Progenitor cell of endocrine pancreas (in vitro differentiated cells): ENCODE measurements at places on chromosomes 7 and 10.
A peak's percentile ranks its signal among the peaks of the same experiment; 100 is the strongest.

DNA sequence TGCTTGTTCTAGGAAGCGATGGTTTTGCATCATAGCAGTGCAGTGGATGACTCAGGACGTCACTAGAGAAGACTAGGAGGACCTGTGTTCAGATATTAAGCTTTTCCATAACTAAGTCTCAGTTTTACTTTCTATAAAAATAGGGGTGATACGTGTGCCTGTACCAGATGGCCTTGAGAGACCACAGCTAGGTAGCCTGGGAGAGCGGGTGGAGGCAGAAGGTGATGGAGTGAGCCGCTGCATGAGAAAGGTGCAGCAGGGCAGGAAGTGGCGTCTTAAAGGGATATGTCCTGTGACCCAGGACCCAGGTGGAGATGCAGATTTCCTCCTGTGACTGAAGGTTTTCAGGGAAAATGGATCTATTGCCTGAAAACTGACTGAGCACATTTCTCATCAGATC lies 304.9 kb downstream of the CDC14C start:
- DNase-seq, result no peak

- no peak for DNase-seq
Measured at GRCh38 chr7:115548756-115549155, 481.8 kb downstream of the TFEC start.

DNA sequence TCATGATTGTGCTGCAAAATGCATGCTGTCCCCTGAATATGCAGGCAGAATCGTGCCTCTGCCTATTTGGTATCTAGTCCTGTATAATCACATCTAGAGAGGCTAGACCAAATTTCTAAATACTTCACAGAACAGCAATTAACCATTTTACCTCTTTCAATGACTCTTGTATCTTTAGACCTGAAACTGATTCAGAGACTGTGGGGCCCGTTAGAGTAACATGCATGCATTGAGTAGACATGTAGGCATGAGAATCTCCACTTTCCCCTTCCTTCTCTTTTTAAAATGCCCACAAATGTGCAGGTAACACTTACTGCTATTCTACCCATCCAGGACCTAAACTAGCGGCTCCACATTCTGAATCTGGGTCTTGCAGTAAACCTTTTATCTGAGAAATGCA lies 8.8 kb downstream of the ZNF92 start:
- no peak for DNase-seq

GRCh38 chr7:22731766-22732165 lies 4.8 kb downstream of the IL6 start:
- no peak for DNase-seq

GRCh38 chr7:45574669-45575500 lies 717 bp downstream of the ADCY1 start:
- DNase-seq, result peak; percentile 64

DNA sequence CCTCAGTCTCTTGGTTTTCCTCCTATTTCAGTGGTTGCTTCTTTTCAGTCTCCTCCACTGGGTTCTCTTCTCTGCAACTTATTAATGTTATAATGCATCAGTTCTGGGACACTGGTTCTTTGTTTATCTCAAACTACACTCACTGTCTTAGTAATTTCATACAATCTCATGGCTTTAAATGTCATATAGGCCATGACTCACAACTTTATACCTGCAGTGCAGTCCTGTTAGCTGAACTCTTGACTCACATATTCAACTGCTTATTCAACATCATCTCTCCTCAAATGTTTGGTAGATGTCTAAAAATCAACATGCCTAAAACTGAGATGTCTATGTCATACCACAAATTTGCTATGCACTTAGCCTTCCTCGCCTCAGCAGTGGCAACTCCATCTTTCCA lies 101.2 kb upstream of the PALS2 start:
- no peak for DNase-seq

DNA sequence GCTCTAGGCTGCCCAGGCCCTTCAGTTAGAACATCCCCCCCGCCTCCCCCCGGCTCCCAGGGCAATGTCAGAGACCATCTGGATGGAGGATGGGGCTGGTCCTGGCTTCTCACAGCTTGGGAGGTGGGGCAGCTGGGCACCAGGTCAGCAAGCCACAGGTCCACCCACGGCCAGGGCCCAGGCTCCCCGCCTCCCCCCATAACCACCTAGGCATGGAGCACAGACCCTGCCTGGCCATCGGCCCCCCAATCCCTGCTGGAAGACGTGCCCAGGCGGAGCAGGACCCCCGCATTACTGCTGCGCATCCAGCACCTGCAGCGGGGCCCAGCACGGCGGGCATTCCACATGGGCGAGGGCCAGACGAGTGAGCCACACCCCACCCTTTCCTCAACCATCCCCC lies 169.6 kb downstream of the ELFN1 start:
- DNase-seq, result no peak

GRCh38 chr7:121329191-121330052 lies 622 bp downstream of the WNT16 start:
- DNase-seq, result peak; percentile 24

DNA sequence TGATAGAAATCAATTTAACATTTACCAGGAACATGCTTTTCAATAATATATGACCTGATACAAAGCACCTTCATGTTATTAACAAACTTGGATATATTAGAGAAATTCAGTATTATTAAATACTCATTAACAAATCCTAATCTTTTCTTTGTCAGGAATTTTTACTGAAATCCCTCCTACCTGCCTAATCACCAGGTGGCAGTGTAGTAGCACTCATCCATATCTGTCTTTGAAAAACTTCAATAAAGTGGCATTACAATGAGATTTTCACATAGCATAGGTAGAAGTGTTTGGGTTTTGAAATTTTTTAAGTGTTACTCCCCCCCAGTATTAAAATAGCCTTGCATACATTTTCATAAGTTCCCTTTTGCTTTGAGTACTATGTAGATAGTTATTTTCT lies 1246.6 kb upstream of the LRRN3 start:
- DNase-seq, result no peak

- no peak for DNase-seq
Measured at GRCh38 chr7:120402801-120403200, 129.8 kb downstream of the KCND2 start.

DNA sequence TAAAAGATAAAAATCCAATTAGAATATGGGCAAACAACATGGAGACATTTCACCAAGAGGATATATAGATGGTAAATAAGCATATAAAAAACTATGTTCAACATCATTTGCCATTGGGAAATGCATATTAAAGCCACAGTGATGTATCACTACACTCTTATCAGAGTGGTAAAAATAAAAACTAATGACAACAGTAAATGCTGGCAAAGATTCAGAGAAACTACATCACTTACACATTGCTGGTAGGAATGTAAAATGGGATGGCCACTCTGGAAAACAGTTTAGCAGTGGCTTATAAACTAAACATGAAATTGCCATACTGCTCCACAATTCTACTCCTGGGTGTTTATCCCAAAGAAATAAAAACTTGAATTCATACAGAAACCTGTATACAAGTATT lies 59.2 kb downstream of the CROT start:
- DNase-seq, result no peak

GRCh38 chr10:31146491-31147209 lies 115.0 kb upstream of the ZNF438 start:
- DNase-seq, result no peak

GRCh38 chr7:137342828-137343261 lies 688 bp downstream of the PTN start:
- DNase-seq, result no peak

GRCh38 chr7:74452748-74453321 lies 871 bp upstream of the GTF2IRD1 start:
- no peak for DNase-seq

DNA sequence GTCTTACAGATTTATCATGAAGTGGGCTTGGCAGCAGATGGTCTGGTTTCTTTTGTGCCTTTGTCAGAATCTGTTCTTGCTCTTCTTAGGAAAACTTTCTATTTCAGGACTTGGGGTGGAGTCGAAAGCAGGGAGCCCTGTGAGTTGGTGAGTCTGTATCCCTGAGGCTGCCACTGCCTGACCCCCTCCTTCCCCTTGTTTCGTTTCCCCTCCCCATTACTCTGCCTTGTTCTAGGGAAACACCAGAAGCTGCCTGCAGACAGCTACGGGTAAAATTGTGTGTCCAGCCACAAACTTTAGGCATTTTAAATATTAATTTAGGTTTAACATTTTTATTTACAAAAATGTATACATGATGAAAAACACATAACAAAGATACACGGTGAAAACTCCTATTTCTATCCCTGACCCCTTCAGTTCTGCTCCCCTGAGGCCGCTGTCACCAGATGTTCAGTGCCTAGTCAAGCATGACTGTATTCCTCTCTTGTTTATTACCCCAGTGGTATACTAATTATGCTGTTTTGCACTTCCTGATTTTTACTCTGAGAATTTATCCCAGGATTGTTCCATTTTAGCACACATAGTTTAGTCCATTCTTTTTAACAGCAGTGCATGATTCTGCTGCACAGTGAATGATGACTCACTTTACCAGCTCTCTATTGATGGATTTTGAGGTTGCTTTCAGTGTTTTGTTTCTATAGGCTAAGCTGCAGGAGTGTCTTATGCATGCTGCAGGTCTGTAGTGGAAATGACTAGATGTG lies 9.1 kb downstream of the TSPAN14 start:
- no peak for DNase-seq

DNA sequence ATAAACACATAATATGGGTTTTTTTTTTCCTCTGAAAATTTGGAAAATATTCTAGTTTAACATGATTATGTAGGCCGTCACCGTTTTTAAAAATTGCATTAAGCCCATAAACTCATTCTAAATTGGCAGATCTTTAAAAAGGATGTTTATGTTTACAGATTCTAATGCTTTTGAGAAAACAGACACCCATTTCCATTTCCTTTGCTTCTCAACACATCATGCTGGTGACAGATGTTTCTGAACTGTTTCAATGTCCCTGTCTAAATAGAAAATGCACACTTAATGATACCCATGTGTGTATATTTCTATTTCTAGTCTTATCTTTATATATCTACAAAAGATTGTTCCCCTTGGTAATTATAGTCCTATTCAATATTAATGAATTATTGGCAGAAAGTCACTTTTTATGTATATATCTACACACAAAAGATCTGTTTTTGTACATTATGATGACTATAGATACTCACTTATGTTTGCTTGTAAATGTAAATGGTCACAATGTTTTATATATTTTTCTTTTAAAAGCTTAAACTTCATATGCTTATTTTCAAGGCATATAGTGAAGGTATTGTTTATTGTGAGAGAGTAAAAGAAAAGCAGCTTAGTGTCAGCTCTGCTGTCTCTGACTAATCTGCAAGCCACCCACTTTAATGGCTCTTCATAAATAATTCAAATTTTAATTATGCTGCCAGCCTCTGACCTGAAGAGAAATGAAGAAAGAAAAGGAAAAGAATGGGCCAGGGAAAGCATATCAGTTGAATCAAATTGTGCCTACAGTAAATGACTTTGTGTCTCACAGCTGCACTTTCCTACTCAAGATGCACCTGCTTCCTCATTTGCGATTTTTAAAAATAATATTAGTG lies 179.4 kb downstream of the CACNA2D1 start:
- no peak for DNase-seq

- no peak for DNase-seq
Measured at GRCh38 chr7:108511939-108512338, 14.0 kb downstream of the PNPLA8 start.

- no peak for DNase-seq
Measured at GRCh38 chr7:130741331-130741995, 7.5 kb upstream of the KLF14 start.

- no peak for DNase-seq
Measured at GRCh38 chr10:100038561-100039071, 28.9 kb upstream of the DNMBP start.

GRCh38 chr7:130362251-130362816 lies 17.7 kb downstream of the CPA5 start:
- no peak for DNase-seq

GRCh38 chr7:1695800-1696454 lies 25.9 kb downstream of the ELFN1 start:
- no peak for DNase-seq

GRCh38 chr10:79021331-79021907 lies 47.3 kb upstream of the ZMIZ1 start:
- no peak for DNase-seq

- no peak for DNase-seq
Measured at GRCh38 chr10:64732372-64732957, 1211.3 kb downstream of the REEP3 start.

GRCh38 chr7:150787321-150788281 lies 12.6 kb downstream of the TMEM176B start:
- no peak for DNase-seq

DNA sequence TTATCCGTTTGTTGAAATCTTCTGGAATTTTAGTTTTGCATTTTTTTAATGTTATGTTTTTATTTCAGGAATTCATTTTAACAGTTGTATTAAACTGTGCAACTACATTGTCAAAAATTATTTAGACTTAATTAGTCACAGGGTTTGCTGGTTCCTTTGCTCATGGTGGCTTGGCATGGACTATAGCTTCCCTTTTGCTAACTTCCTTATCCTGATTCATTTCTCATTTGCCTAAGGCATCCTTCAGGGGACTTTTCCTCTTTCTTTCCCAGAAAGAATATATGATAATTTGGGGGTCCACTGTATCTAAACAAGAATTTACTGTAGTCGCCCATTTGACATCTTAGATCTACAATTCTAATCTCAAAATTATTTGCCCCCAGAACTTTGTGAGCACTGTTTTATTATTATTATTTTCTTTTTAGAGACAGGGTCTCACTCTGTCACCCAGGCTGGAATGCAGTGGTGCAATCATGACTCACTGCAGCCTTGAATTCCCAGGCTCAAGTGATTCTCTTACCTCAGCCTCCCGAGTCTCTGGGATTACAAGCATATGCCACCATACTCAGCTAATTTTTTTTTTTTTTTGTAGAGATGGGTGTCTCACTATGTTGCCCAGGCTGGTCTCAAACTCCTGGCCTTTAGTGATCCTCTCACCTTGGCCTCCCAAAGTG lies 13.9 kb downstream of the FIGNL1 start:
- DNase-seq, result no peak

- no peak for DNase-seq
Measured at GRCh38 chr7:150322114-150322832, 882 bp upstream of the LRRC61 start.

- DNase-seq, result no peak
Measured at GRCh38 chr10:95289003-95289920, 1.5 kb downstream of the PDLIM1 start.

- no peak for DNase-seq
Measured at GRCh38 chr7:30549931-30550493, 44.7 kb upstream of the GARS1 start.

DNA sequence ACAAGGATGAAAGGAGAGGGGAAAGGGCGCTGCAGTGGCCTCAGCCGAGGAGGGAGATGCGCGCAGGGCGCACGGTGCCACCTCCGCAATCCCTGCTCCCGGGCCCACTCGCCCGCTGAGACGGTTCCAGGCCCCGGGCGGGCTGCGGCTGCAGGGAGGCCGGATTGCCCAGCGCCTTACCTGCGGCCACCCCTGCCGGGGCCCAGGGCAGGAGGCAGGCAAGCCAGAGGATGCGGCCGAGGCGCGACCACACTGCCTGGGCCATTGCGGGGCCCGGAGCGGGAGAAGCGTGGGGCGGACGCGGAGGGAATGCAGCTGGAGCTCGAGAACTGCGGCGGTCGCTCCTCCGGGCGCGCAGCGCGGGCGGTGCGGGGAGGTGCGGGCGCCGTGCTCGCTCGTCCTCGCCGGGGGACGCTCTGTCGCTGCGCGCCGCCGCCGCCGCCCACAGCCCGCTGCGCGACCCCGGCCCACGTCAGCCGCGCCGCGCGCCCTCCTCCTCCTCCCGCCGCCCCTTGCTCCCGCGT lies at the start of gene TMEM130:
Gene TMEM130 (minus strand): TSS at position 418 of the 524 bp plus-strand sequence. CDS start 153 bp downstream, at position 265.
- no peak for DNase-seq
